Activated CD4-positive, alpha-beta T cell treated with anti-CD3 and anti-CD28 coated beads, Interleukin-2, amount 10 ng/mL, durations not matched to agents 7 days and 5 days (primary cell): ENCODE measurements at places on chromosomes 1 and 21.

DNA sequence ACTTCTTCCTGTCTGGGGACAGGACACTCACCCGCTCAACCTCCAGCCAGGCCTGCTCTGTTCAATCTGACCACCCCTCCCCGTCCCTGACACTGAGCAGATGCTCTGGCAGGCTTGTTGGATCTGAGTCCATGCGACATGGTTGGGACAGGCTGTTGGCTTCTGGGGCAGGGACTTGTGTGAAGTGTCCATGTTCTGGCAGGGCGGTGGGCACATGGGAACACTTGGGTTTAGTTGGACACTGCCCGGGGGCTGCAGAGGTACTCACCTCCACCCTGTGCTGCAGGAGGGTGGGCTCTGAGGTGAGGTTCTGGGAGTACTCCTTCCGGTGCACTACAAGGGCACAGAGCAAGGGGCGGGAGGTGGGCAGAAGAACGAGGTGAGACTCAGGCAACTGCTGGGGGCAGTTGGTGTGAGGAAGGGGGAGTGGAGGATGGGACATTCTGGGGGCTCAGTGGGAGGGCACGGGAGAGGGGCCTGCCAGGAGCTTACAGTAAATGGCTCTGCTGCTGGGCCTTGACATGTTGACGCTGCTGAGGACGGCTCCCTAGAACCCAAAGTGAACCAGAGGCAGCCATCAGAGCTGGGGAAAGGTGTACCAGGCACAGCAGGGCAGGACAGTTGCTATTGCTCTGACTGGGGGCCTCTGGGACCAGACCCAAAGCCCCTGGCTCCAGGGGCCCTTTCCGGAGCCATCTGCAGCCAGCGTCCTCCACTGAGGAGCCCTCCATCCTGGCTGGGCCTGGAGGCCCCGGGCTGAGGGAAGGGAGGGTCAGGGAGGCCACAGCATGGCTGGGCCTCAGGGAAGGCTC is 2.3 kb downstream of the EPS8L3 start:
- DNase-seq: no peak

GRCh38 chr1:167003711-167004110 is 14.6 kb downstream of the MAEL start:
- no peak for DNase-seq

DNA sequence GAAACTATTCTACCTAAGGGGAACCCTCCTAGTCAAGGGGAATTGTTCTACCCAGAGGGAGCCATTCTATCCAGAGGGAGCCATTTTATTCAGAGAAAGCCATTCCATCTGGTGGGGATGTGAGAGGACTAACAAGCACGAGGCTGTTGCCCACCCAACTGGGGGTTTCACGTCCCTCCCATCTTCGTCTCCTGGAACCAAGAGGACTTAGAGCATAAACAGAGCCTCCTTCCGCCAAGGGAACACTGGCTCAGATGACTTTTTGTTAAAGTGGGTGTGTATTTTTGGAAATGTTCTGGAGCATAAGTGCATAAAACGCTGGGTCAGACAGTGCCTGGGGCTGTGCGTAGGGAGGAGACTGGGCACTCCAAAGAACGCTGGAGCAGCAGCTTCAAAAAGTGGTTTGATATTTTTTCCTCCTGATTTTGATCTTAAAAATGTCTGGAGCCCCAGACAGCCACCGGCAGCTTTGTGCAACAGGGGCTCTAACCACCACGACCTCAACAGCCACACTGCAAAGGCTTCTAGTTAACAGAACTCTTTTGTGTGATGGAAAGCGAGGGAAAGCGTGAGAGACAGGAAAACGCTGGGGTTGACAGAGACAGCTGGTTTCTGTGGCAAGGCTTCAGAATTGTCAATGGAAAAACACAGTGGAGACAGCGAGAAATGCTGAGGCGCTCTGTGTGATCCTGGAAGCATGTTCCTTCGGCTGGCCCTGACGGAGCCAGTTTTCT is 363.6 kb upstream of the CAMK1G start:
- no peak for DNase-seq

- no peak for DNase-seq
These were observed 8.6 kb upstream of the TFF1 start for GRCh38 chr21:42374864-42375499.

GRCh38 chr1:107871687-107872395 is 93.1 kb downstream of the VAV3 start:
- DNase-seq: no peak

- DNase-seq: no peak
These were observed 15.3 kb upstream of the SHCBP1L start for GRCh38 chr1:182968151-182968741.

GRCh38 chr1:244049162-244050013 is 1.7 kb upstream of the ZBTB18 start:
- peak; percentile 49 for DNase-seq

- DNase-seq: no peak
These were observed 1.9 kb upstream of the SDE2 start for GRCh38 chr1:226001088-226001487.

DNA sequence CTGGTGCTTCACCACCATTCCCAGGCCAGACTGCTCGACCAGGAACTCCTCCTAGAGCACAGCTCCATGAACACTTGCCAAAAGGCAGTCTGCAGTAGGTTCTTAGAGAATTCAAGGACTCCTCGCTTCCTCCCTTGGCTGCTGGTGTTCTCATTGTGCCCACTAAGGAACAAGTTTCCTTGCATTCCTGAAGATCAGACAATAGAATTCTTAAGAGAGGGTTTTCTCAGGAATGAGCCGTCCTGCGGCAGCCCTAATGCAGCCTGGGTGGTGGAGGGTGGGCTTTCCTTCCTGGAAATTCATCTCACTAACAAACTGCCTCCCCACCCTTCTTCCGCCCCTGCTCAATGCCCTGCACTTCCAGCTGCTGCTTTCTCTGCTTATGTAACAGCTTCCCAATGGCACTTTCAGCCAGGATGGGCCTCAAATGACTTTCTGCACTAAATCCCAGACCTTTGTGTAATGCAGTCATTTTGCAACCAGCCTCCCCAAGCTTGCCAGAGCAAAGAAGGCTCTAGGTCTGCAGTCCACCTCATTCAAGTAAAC is 287.9 kb downstream of the PLPP3 start:
- DNase-seq: no peak

DNA sequence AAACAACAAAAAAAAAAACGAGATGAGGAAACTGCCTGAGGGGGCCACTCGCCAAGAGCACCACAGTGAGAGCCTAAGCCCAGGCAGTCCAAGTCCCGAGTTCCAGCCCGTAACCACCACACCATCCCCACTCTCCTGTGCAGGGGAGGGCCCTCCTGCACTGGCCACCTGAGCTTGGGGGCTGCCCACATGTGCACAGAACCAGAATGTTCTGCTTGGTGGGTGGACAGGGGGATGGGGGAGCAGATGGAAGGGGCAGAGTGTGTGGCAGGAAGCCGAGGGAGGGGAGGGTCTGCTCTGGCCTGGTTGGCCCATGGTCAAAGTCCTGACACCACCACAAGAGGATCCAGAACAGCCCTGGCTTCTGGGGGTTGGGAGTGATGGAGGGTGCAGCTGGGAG is 17.6 kb downstream of the ADPRS start:
- no peak for DNase-seq

GRCh38 chr1:172946814-172947507 is 103.8 kb downstream of the TNFSF18 start:
- DNase-seq: no peak

GRCh38 chr1:19448491-19449439 is 36.6 kb downstream of the CAPZB start:
- DNase-seq: no peak

GRCh38 chr1:91894036-91894761 is 8.2 kb upstream of the TGFBR3 start:
- no peak for DNase-seq

GRCh38 chr1:205003358-205004131 is 39.5 kb upstream of the CNTN2 start:
- no peak for DNase-seq

GRCh38 chr1:15402809-15403450 is 6.8 kb upstream of the EFHD2 start:
- DNase-seq: no peak

- DNase-seq: no peak
These were observed 2.5 kb upstream of the ZNF683 start for GRCh38 chr1:26375081-26375480.

DNA sequence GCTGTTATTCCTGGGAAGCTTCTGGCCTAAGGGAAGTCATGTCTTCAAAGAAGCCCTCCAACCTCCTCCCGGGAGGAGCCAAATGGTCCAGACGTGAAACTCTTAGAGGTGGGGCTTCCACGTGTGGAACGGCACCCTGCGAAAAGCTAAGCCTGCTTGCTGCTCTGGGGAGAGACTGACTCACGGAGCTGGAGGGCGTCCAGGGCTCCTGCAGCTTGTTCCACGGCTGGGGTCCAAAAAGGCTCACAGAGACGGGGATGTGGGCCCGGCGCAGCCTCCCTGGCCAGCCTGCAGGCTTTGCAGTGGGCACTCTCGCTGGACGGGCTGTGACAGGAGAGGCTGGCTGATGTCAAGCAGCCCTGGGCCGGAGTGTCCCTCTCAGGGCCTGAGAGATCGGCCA is 105.1 kb downstream of the COLGALT2 start:
- no peak for DNase-seq

DNA sequence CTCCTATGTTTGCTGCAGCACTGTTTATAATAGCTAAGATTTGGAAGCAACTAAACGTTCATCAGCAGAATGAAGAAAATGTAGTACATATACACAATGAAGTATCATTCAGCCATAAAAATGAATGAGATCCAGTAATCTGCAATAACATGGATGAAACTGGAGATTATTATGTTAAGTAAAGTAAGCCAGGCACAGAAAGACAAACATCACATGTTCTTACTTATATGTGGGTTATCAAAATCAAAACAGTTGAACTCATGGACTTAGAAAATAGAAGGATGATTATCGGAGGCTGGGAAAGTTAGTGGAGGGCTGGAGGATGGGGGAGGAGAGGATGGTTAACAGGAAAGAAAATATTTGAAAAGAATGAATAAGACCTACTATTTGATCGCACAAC is 1017.6 kb downstream of the KCNT2 start:
- DNase-seq: no peak

- no peak for DNase-seq
These were observed 394.8 kb downstream of the PRDM2 start for GRCh38 chr1:14094611-14095400.

DNA sequence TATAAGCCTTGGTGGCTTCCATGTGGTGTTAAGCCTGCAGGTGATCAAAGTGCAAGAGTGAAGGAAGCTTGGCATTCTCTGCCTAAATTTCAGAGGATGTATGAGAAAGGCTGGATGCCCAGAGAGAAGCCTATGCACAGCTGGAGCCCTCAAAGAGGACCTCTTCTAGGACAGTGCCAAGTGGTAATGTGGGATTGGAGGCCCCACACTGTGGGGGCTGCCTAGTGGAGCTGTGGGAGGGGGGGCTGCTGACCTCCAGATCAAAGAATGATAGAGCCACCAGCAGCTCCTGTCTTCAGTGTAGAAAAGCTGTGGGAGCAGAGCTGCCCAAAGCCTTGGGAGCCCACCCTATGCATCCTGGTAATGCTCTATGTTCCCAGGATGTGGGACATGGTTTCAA is 1512.7 kb upstream of the TPTE start:
- DNase-seq: no peak

GRCh38 chr1:210662291-210663050 is 333.8 kb downstream of the HHAT start:
- DNase-seq: no peak

- peak; percentile 81 for DNase-seq
These were observed 188.9 kb upstream of the EDN2 start for GRCh38 chr1:41673378-41673777.

DNA sequence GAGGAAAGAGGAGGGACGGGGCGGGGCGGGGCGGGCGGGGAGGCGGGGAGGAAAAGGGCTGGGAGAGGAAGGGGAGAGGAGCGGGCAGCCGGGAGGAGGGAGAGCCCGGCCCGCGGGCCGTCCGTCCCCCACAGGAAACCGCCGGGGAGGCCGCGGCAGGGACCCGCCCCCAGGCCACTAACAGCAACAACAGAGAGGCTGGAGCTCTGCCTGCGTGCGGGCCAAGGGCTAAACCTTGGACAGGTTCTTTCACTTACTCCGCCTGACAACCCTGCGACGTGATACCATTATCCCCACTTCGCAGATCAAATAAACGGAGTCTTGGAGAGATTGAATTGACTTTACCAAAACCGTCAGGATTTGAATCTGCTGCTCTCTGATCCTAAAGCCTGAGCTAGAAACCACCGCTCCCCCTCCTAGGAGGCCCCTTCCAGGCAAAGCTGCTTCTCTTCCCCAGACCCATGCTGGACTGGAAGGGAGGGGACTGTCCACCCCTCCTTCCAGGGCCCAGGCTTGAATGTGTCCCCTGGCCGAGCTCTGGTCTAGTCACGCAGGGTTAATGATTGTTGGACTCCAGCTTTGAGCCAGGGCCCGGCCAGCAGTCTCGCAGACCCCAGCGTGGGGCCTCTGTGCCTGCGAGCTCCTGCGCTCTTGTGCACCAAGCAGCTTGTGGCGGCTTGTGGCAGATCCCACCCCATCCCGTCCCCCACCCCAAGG is at the start of gene EVA1B:
TSS of gene EVA1B (minus strand) at position 10 of the 717 bp plus-strand sequence. CDS start 608 bp downstream, outside the sequence.
- peak; percentile 59 for DNase-seq

- DNase-seq: no peak
These were observed 108.2 kb upstream of the SLC35F3 start for GRCh38 chr1:233796146-233796783.

- DNase-seq: no peak
These were observed 413.9 kb downstream of the LRRIQ3 start for GRCh38 chr1:73784026-73784425.

DNA sequence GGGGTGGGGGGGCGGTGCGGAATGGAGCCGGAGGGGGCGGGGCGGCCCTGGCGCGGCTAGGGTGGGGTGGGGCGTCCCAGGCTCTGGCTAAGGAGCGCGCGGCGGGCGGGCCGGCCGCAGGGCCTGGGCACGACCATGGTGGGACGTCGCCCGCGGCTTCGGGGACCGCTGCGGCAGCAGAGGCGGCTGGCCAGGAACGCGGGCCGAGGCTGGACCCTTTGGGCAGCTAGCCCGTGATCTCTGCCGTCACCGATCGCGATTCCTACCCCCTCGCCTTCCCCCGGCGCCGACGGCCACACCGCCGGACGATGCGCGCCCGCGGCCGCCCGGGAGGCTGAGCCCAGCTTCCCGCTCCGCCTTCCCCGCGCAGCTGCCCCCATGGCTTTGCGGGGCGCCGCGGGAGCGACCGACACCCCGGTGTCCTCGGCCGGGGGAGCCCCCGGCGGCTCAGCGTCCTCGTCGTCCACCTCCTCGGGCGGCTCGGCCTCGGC is at the start of gene MAP3K21:
TSS of gene MAP3K21 (plus strand) at position 74 of the 491 bp plus-strand sequence. CDS start at position 379, 305 bp downstream.
- no peak for DNase-seq

- DNase-seq: no peak
These were observed 3.1 kb downstream of the CNIH3 start for GRCh38 chr1:224619209-224619608.

- DNase-seq: no peak
These were observed 30.9 kb upstream of the CCDC17 start for GRCh38 chr1:45654540-45655280.

- DNase-seq: no peak
These were observed 201.1 kb downstream of the OMA1 start for GRCh38 chr1:58345215-58346035.

GRCh38 chr21:17416139-17416538 is 96.7 kb upstream of the CXADR start:
- no peak for DNase-seq

DNA sequence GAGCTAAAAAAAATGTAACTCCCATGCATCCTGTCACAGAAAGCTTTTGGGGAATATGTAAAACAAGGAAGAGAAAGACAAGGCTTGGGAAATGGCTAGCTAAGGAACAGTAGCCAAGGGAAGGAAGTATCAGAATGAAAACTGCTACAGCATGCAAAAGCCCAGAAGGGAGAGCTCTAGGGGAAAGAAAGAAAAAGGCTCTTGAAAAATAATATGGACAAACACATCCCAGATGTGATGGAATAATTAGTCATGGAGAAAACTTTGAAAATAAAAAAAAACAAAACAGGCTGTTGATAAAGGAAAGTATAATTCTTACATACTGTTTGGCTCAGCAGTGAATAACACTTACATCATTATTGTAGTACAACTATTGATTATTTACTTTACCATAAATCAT is 47.9 kb upstream of the VCAM1 start:
- no peak for DNase-seq
